Left renal cortex interstitium (tissue), 4 donors: ENCODE measurements at places on chromosomes 6 and 20. TPM values are rescaled to one million over a fixed set of nuclear protein-coding genes. Genes with fewer than 3 reads are reported as not detected.

DNA sequence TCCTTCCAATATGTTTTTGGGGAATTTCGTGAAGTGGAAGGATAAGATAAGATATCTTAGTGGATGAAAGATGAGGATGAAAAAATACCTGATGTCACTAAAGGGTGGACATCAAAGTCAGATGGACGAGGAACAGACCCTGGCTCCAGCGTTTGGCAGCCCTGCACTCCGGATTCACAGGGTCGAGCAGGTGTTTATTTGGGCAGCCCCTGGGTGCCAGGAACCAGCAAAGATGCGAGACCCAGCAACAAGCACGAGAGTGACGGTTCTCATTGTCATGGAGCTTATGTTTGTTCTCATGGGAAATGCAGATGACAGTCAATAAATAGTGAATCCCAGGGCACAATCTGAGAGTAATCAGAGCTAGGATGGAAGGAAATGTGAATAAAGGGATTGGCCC, 131.1 kb downstream of the PHACTR3 start:
- DNase-seq, result no peak

DNA sequence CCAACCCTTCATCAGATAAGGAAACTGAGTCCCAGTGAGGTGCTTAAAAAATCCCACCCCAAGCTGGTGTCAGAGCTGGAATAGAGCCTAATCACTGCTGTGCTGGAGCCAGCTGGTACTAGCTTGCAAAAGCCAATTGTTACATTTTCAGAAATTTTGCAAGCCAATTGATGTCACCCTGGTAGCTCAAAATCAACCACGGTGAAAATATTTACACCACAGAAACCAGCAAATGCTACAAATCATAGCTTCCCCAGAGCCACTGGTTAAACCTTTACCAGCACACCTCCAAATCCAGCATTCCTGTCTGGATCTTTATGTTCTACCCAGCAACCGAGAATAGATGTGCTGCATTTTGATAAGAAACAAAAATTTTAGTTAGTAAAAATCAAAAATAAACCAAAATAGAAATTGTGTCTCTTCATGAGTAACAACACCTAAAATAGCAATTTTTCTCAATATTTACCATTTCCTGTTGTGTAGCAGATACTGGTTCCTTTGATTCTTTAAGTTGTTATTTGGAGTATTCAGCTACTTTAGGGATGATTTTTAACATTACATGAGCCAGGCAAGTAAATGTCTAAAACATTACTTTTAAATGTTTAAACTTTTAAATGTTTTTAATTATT, 7.2 kb upstream of the LCA5 start:
- no peak for DNase-seq

GRCh38 chr6:133245007-133245406, 3.9 kb downstream of the EYA4 start:
- DNase-seq, result no peak

Gene SLC17A3
- polyA plus RNA-seq, result 1.2 TPM

- DNase-seq, result no peak
Measured at GRCh38 chr6:34177181-34177591, 31.3 kb upstream of the GRM4 start.
